Substantia nigra (tissue), 51 donors: ENCODE measurements at places on chromosomes 16 and 17.

DNA sequence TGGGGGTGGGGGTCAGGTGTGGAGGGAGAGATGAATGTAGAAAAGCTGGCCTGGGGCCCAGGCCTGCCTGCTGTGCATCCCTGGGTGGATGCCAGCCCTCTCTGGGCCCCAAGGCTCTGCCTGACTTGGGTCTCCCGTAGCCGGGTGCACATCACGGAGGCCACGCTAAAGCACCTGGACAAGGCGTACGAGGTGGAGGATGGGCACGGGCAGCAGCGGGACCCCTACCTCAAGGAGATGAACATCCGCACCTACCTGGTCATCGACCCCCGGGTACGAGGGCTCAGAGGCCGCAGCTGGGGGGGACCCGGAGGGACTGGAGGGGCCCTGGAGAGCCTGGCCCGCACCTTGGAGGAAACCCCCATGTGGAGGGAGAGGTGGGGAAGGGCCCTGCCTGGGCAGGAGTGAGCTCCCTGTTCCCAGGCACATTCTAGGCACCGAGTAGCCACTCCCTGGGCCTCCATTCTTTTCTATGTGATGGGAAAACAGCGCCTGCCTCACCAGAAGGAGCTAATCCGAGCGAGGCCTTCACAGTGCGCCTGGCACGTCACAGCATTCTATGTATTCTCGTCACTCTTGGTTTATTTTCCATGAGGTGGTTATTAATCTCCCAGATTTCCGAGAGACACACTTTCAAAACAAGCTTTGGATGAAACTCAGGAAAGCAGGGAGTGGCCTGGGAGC, 34.7 kb downstream of the ADCY7 start:
- no peak for DNase-seq

DNA sequence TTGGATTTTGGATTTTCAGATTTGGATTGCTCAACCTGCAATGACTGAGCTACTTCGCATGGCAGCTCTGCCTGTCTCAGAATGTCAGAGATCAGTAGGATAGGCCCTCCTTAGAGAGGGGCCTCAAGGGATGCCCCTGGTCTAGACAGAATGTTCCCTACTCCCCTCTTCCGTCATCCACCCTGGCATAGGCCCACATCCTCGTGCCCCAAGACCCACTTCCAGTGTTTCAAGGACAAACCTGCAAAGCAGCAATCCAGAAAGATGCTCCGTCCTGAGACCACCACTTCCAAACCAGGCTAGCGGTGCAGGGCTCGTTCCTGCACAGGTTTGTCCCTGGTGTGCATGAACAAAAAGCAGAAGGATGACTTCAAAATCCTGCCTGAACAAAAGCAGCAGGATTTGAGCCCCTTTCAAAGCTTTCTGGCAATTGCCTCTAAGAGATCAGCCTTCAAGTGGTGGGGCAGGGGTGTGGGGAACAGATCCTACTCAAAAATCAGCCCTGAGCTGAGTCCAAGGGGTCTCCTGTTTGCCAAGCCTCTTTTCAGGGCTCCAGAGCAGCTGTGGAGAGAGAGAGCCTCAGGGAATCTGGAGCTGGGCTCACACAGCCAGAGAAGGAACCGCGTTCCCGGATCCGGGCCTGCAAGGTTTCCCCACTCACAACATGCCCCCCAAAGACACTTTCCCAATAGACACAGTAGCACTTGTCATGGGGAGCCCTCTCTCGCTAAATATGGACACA, 121.1 kb downstream of the SOCS1 start:
- DNase-seq, result no peak

DNA sequence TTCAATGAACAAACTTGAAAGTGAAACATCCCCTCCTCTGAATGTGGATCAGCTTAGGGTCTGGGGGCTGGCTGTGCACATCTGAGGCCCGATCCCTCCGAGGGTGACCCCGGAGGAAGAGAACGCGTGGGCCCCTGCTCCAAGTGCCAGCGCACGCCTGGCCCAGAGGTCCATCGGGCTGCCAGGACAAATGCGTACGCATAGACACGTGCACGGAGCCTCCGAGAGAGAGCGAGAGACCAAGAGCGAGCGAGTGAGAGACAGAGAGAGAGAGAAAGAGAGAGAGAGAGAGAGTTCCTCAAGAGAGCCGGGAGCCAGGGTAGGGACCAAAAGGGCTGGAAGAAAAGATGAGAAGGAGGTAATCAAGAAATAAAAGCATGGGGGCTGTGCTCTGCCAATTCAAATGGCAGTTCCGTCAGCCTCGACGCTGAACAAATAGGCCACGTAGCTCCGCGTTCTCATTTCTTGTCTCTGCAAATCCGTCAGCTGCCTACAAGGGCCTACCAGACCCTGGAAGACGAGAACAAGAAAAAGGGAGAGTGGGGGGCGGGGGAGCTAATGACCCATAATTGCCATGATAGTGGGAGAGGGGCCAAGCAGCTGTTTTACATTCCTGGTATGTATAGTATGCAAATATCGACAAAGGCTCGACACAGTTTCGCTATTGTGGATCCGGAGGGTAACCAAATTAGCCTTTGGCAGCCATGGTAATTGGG, 435.3 kb upstream of the ZFHX3 start:
- no peak for DNase-seq

DNA sequence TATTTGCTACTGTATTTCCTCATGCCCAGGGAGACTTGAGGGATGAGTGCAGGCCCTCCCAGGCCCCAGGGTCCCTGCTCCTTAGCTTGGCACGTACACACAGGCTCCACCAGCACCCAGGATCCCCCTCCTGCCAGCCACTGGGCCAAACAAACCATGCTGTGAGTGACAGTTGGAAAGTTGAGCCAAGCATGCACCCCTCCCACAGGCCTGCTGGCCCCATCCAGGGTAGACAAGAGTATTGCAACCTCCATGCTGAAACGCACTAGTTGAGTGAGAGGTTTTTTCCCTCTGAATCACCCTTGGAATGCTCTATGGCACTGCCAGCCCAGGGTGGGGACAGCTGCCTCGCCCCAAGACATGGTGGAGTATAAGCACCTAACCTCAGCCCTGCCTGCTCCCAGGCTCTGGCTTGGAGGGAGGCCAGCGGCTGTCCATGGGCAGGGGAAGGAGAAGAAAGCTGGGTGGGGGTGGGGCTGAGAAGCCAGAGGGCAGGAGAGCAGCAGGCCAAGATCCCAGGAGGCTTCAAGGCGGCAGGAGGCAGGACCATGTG, 49.6 kb downstream of the PITPNM3 start:
- DNase-seq, result no peak

- DNase-seq, result no peak
Observed at GRCh38 chr17:17252149-17252661, 15.2 kb upstream of the FLCN start.

- DNase-seq, result peak; percentile 52
Observed at GRCh38 chr16:85650844-85651628, 37.7 kb downstream of the GINS2 start.

DNA sequence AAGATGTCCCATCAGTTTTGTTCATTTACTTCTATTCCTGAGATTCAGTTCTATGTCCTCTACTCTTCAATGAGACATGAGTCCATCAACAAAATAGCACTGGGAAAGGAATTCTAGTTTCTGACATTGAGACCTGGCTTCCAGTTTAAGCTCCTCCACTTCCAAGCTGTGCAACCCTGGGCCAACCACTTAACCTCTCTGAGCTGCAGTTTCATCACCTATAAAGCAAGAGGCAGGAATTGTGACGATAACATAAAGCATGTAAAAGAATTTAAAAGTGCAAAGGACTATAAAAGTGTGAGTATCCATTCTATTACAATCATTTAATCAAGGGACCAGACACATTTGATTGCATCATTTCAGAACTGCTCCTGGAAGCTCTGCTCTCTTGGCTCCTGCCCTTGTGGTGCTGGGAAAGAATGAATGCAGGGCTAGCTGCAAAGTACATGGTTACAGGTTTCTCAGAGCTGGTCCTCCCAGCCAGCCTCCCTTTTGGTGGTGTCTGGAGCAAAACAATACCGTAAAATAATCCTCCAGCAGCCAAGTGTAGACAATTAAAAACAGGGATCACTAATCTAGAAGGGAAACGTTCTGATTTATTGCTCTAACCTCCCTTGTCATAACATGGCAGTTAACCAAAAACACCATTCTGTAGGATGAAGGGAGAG, 113.9 kb downstream of the VPS53 start:
- no peak for DNase-seq

GRCh38 chr17:15456972-15457722, 10.3 kb downstream of the CDRT4 start:
- peak; percentile 53 for DNase-seq
